ENCODE measurements at places on chromosomes 5 and 9.

- DNase-seq, result no peak
Observed at GRCh38 chr5:180161420-180162303, 47.3 kb downstream of the RASGEF1C start.

- DNase-seq, result no peak
Observed at GRCh38 chr9:130262771-130263170, 2.8 kb upstream of the HMCN2 start.

DNA sequence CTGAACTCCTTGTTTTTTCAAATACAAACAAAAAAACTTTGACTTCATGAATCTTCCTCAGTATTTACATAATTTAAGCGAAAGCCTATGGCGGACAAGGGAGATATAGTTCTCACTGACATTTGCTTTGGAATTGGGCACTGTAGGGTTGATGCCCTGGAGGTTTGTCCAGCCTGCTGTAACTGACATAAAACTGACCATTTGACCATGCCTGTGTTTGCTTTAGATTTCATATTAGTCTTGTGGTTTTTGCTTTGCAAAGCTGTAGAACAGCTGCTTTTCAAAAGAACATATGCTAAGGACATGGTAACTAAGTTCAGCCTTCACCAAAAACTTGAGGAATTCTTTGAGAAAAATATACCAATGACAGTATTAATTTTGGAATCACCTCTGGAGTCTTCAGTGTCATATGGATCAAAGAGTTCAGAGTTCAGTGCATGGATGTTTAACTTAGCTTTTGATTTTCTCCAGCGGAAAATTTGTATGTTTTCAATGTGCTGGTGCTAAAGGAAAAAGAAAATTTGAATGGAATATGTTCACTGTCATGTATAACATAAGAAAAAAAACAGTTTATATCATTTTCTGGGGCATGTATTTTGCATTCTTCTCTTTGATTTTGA, 1013.1 kb downstream of the NR2F1-AS1 start:
- no peak for DNase-seq

DNA sequence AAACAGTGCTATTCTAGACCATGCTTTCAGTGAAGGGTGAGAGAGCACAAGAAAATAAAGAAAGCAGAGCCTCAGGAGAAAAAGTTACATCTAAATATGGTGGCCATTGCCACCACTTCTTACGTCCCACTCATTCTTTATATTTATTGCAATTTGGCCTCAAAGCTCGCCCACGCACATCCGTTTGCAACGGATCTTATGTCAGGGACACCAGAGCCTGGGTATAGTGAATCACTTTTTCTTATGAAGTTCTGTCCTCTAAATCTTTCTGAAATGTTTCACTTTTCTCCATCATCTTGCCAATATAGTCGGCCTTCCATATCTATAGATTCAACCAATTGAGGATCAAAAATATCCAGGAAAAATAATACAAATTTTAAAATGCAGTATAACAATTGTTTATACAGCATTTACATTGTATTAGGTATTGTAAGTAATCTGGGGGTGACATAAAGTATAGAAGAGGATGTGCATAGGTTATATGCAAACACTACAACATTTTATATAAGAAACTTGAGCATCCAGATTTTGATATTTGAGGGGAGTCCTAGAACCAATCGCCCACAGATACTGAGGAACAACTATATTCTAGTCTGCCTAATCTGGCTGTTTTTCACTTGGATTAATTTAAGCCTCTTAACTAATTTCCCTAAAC, 35.2 kb downstream of the GOLPH3 start:
- no peak for DNase-seq

- DNase-seq, result no peak
Observed at GRCh38 chr5:39025456-39025855, 48.7 kb downstream of the RICTOR start.

GRCh38 chr9:136804509-136805206, 3.1 kb upstream of the RABL6 start:
- no peak for DNase-seq

DNA sequence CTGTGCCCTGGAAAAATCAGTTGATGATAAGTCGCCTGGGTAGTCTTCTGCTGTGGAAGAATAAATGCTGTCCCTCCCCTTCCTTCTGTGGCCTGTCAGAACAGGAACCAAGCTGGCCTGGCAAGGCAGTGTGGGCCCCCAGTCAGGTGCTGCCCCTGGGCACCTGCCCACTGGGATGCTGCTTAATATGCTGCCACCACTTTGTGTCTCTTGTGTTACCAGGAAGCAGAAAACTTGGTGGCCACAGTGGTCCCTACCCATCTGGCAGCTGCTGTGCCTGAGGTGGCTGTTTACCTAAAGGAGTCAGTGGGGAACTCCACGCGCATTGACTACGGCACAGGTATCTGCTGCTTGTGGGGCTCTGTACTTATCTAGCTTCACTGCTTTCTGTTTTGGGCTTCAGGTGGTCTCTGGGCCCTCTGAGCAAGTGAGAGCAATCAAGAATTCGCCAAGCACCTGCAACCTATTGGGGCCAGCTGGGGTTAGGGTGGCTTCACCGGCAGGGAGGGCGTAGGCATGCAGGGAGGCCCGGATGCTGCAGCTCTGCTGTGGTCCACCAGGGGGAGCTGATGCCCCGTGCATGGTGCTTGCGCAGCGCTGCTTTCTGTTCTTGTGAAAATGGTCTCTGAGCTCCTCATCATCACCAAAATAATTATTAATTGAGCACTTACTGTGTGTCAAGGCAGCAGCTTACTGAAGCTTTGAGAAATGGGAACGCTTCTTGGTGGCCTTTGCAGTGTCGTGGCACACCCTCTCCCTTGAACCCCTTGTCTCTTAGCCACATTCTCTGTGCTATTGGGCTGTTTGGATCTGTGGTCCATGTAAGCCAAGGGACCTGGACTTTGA, 20.3 kb downstream of the PTPA start:
- no peak for DNase-seq

DNA sequence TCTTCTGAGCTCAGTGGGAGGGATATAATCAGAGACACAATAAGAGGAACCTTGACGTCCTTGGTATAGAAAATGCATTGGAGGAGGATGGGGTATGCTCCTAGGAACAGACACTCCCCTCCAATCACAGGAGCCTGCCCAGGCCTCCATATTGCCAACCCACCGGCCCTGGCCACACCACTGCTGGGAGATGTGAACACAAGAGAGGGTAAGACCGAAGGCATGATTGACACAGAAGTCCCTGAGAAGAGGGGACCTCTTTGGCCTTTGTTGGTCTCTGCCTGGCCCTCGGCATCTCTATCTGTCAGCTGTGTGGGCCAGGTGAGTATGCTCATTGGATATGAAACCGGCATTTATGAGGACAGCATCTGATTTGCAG, 62.0 kb downstream of the CRB2 start:
- no peak for DNase-seq

GRCh38 chr5:138793575-138793974, 40.4 kb downstream of the CTNNA1 start:
- no peak for DNase-seq

DNA sequence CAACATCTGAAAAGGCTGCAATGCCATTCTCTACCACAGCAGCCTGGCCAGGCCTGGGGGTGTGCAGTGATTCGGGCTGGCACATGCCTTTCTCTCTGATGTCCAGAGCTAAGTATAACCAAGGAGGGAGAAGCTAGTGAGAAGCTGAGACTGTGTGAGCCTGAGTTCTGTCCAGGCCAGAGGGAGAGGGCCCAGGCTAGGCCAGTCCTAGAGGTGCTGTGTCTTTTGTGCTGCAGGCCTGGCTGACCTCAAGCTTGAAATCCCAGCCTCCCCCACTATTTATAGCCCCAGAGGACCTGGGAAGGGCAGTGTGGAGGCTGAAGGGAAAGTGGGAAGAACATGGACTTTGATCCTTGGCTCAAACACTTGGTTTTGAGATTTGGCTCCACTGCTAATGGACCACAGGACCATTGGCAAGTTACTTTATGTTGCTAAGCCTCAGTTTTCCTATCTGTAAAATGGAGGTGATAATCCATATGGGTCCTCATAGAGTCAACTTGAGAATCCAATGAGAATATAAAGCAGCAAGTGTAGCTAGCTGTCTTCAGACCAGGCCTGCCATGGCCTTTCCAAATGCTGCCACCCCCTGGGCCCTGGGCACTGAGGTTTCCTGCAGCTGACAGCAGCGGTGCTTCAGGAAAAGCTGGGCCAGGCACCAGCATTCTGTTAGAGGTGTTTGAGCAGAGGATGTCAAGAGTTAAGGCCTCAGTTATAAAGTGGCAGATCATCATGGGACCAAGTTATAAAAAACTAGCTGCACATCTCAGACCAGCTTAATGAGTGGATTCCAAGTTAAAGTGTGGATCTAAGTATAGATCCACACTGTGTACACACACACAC, 21.1 kb downstream of the BNIP1 start:
- DNase-seq, result no peak

DNA sequence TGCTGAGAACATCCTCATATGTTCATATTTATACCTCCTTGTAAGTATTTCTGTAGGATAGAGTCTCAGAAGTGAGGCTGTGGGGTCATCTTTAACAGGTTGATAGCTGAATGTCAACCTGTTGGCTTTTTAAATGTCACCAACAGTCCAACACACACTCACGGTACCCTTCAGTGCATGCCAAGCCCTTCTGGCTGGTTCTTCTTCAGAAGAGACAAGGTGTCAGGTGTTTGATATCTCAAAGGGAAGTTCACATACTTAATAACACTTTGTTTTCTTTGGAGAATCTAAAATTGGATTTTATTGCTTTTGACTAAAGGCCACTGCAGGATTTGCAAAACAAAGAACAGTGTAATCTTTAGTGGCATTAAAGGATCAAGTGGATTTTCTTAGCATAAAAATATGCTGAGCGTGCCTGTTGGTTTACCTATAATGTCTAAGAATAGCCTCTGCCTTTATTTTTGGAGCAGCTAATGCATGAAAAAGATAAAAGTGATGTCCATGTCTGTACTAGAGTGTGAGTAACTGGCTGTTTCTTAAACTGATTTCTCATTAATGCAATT, 58.2 kb downstream of the RGS3 start:
- DNase-seq, result no peak

DNA sequence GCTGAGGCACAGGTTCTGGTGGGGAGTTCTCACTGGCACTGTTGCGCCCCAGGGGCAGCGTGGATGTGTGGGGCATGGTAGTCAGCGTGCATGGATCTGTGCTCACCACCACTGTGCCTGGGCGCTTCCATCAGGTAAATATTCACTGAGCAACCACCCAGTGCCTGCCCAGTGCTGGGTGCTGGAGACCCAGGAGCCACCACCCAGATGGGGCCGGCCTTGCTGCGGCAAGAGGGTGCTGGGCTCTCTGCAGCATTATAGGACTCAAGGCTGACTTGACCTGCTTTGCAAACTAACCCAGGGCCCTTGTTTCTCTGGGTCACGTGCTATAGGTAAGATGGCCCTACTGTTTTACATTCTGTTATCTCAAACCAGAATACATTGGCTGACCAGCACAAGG, 60.5 kb downstream of the DAP start:
- no peak for DNase-seq

GRCh38 chr9:94767331-94768072, 41.0 kb downstream of the AOPEP start:
- DNase-seq, result no peak

DNA sequence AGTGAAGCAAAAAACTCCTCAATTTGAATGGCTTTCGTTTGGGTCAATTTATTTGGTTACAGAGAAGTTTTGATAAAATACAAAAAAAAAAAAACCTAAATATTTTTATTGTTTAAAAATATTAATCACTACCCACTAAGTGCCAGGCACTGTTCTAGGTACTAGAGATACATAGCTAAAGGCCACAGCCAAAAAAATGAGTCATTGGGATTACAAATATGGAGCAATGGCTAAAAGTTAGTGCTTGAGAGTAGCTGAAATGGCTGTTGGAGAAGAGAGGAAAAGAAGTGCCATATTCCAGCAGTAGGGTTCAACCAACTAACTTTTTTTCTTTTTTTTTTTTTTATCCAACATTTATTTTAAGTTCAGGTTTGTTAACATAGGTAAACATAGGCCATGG, 130.1 kb upstream of the PTGER4 start:
- DNase-seq, result no peak

DNA sequence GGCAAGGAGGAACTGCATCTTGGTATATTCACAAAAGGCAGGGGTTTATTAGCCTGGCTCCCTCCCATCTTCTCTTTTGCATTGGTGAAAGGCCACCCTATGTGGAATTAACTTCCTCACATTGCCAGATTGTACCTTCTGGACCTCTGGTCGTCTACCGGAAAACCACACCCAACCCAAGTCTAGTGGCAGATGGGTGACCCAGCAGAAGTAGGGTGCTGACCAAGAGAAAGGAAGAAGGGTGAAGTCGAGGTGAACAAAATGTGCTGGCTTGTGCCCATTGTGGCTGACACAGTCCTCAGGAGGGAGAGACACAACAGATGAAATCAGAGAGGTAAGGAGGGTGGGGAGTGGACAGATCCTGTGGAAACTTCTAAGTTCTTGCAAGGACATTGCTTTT, 39.8 kb upstream of the DAP start:
- no peak for DNase-seq

DNA sequence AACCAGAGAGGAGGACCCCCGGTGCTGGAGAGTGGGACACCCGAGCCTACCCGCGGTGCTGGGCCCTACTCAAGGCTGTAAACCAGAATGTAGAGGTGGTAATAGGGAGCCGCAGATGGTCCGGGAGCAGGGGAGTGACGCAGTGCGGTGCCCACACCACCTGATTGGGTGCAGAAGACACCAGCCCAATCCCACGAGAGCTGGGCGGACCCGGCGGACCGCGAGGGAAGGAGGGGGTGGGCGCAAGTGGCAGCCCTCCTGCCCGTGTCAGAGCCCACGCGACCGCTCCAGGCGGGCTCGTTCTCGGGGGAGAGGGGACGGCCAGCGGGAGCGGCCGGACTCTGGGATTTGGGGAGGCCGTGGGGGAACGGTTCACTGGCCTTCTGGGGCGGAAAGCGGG, 71.2 kb downstream of the C9orf50 start:
- no peak for DNase-seq

- DNase-seq, result no peak
Observed at GRCh38 chr9:80163889-80164288, 592.1 kb downstream of the TLE4 start.

DNA sequence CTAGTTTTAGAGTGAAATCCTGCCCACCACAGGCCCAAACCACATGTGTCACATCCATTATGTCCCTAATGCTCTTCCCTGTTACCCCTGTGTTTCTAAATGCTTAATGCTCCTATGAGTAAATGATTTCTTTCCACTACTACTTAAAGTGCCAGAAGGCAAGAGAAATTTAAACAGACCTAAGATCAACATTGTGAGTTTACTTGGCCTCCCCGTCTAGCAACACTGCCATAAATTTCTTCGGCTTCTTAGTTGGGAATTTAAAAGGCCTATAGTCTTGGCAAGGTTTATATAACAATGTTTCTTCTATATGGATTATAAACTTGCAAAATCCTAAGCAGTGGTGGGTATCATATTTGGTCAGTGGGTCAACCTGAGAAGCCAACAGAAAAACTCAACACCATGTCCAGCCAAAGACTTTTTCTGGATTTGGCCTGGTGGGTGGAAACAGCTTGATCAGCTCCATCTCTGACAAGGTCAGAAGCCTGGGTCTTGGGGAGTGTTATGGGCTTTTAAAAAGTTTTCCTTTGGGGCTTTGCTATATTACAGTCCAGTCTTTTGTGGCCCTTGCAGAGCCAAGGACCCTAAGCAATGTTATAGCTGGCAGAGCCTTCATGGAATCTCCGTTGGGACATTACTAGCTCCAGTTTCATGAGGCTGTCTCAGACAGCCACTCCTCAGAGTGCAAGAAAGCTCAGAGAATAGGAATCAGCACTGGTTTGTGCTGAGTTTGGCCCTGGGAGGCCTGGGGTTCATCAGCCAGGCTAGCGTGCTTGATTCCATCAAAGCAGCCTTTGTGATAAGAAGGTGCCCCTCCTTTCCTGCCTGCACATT, 119.8 kb downstream of the PRDM6 start:
- no peak for DNase-seq
